T-helper 22 cell (primary cell): ENCODE measurements at places on chromosomes 12 and 14.

- no peak for DNase-seq
These were observed 29.8 kb downstream of the OR10P1 start for GRCh38 chr12:55666508-55666907.

- DNase-seq, result no peak
These were observed 6.5 kb downstream of the MAPK1IP1L start for GRCh38 chr14:55057919-55058318.

DNA sequence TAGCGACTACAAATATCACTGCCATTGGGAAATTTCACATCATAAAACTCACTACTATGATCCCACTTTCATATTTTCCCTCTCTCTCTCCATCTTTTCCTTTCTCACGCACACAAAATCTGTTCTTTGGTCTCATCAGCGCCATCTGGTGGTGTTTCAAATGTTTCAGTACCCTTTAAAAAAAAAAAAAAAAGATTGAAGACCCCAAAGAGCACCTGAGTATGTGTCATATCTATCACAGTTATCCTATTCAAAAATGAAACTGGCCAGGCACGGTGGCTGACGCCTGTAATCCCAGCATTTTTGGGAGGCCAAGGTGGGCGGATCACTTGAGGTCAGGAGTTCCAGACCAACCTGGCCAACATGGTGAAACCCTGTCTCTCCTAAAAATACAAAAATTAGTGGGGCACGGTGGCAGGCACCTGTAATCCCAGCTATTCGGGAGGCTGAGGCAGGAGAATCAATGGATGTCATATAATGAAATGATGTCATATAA, 72.4 kb downstream of the TTC9 start:
- DNase-seq, result no peak

GRCh38 chr12:49784756-49785409, 43.3 kb downstream of the NCKAP5L start:
- DNase-seq, result no peak

GRCh38 chr12:117333331-117333881, 28.0 kb downstream of the NOS1 start:
- DNase-seq, result no peak

DNA sequence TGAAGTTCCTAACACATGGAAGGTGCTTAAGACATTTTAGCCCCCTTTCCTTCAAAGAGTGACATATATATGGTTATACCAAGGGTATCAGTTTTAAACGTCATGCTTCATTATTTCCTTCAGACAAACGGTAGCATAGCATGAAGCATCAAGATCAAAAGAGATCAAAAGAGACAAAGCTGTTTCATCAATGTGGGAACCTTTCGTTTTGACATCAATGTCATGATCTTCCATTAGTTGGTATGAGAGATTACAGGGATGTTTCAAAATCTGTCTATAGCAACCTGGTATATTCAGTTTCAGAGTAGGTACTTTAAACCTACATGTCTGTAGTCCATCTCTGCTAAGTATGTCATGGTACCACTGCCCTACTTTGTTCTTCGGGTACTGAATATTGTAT, 28.3 kb downstream of the PUS7L start:
- DNase-seq, result no peak
